Foreskin fibroblast (primary cell): ENCODE measurements at places on chromosomes 6 and 20.
A peak's percentile ranks its signal among the peaks of the same experiment; 100 is the strongest.

- peak; percentile 70 for DNase-seq
Measured at GRCh38 chr6:147950623-147950987, 392.0 kb upstream of the SASH1 start.

DNA sequence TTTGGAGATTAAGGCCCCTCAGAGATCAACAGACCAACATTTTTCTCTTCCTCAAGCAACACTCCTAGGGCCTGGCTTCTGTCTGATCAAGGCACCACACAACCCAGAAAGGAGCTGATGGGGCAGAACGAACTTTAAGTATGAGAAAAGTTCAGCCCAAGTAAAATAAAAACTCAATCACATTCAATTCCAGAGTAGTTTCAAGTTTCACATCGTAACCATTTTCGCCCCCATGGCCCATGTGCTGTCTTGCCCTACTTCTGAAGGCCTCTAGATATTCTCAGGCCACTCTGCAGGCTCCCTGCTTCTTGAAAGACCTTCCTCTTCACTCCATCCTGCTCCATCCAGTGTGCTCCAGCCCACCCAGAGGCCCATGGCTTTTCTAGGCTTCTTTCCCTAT is 4.2 kb downstream of the IL17A start:
- no peak for DNase-seq

GRCh38 chr6:22544476-22544875 is 24.9 kb upstream of the HDGFL1 start:
- DNase-seq: no peak

DNA sequence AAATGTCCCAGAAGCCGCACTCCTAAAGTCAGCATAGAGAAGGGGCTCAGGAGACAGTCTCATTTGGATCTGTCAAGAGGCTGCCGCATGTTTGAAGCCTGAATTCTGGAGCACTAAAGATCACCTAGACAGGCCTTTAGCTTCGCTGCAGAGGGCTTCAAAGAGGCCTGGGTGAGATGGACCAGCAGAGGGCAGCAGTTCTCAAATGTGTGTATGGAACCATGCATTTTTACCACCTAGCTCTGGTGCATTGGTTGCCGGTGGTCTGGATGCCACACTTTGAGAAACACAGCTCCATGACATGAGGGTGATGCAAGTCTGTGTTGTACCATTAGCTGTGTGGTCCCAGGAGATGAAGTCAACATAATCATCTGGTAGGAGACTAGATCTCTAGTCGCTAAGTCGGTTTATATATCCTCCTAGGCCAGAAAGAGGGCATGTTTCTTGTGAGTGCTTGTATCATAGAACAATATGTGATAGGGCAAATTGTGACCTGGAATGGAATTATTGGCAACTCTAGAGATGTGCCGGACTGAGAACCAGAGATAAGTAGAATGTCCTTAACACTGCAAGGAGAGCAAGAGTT is 64.8 kb downstream of the KIAA0319 start:
- DNase-seq: peak; percentile 41

GRCh38 chr20:52622081-52622480 is 350.1 kb upstream of the TSHZ2 start:
- DNase-seq: no peak

- DNase-seq: peak; percentile 58
Measured at GRCh38 chr6:137217801-137218472, 1.2 kb downstream of the IFNGR1 start.

DNA sequence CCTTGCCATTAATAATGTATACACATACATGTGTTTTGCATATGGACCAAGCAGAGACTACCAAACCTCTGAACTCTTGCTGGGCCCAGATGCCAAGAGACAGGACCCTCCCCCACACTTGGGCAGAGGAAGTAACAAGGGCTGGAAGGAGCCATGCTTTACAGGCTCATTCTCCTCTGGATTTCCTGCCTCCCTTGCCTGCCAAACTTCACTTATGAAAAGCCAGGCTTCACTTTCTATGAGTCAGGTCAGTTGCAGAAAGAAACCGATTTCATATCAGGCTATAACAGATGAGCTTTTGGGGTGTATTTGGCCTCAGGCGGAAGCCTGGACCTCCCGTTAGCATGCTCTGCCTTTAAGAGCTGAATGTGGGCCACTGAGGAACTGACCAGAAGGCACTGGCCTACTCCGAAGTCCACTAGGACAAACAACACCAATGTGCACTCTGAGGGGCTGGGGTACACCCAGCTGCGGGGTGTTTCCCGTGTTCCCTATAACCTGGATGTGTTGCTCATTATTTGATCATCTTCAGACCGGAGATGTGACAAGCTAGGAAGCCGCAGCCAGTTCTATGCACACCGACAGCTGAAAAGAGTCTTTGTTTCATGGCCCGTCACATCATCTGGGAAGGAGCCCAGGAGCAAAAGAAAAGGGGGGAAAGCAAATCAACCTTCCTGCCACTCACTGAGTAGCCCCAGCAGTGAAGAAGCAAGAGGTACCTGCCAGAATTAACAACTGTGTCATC is 28.5 kb downstream of the HAO1 start:
- no peak for DNase-seq

- DNase-seq: no peak
Measured at GRCh38 chr6:117399924-117400323, 25.8 kb downstream of the ROS1 start.

- DNase-seq: no peak
Measured at GRCh38 chr20:32709632-32710121, 33.6 kb downstream of the COMMD7 start.

DNA sequence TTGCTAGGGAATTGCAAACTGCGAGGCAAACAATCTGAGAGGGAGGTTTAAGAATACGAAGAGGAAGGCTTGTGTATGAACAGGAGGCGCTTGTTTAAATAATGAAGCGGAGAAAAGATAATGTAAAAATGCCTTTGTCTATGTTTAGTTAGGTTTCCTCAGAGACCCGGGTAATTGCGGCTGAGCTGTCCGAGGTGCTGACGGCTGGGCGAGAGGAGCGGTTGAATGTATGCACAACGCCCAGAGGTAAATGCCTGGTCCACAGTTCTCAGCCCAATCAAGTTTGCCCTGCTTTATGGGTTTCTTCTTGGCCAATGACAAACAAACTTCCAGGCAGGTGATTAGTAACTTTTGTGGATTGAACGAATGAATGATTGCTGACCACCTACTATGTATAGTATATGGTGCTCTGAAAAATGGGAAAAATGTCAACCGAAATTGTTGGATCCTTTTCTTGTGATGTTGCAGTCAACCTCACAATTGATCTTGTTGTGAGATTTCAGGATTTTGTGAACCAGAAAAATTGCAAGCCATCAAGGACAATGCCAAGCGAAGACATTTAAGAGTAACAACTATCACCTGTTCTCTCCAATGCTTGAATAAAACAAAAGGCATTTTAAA is 38.3 kb upstream of the SLC32A1 start:
- DNase-seq: peak; percentile 38

GRCh38 chr6:84688141-84688873 is 76.1 kb downstream of the TBX18 start:
- peak; percentile 51 for DNase-seq

DNA sequence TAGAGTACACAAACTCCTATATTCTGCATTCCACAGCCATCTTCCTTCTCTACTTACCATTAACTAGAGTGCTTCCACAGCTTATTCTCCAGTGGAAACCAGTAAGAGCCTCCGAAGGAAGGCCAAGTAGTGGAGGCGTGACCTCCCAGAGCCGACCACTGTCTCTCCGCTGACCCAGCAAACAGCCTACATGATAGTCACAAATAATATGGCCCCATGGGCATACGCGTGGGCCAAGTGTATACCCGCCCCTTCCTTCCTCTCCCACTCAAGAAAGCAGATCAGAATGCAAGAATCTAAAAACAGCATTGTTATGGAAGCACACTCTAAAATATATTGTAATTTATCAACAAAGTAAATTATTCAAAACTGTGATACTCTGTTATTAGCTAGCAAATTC is 526.6 kb upstream of the JARID2 start:
- DNase-seq: no peak

- DNase-seq: no peak
Measured at GRCh38 chr20:21230686-21231085, 72.4 kb upstream of the XRN2 start.

GRCh38 chr6:161549977-161550655 is 276.3 kb upstream of the AGPAT4 start:
- DNase-seq: no peak

GRCh38 chr20:53643031-53643832 is 49.6 kb upstream of the ZNF217 start:
- peak; percentile 74 for DNase-seq

GRCh38 chr20:54023406-54023805 is 47.0 kb downstream of the BCAS1 start:
- DNase-seq: no peak

GRCh38 chr6:56541741-56542360 is 100.8 kb downstream of the DST start:
- no peak for DNase-seq

DNA sequence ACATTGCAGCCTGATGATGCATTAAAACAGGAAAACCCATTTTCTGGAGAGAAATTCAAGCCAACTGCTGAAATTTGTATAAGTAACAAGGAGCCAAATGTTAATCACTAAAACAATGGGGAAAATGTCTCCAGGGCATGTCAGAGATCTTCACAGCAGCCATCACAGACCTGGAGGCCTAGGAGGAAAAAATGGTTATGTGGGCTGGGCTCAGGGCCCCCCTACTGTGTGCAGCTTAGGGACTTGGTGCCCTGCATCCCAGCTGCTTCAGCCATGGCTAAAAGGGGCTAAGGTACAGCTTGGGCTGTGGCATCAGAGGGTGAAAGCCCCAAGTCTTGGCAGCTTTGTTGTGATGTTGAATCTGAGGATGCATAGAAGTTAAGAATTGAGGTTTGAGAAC is 479.8 kb downstream of the BCKDHB start:
- no peak for DNase-seq

DNA sequence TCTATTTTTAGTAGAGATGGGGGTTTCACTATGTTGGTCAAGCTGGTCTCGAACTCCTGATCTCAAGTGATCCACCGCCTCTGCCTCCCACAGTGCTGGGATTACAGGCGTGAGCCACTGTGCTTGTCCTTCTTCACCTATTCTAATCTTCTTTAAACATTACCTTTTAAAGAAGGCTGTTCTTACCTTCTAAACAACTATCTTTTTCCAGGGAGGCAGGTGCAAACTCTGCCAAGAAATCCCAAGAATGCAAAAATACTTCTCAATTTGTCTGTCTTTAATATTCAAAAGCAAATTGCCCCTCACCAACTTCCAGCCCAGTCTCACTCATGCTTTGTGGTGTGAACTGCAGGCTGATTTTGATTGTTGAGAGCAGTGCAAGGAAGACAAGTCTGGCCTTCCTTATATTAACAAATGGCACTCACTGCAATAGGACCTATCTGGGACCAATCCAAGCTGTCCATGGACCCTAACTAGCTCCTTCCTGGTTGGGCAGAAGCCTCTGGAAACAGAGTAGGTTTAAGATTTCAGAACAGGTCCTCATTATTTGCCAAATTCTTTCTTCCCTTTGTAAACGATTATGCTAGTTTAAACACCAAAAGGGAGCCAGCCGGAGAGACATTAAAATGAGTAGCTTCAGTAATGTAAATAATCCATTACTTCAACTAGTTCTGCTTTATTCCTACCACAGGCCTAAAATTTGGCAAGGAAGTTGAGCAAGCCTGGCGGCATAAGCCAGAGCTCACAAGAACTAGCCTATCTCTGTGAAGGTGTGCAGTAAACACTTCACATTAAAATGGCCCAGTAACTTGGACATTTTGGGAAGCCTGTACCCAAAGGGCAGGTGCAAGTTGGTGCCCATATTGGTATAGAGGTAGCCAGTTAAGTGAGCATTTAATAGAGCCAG is 1.6 kb downstream of the SCAND1 start:
- DNase-seq: peak; percentile 41

DNA sequence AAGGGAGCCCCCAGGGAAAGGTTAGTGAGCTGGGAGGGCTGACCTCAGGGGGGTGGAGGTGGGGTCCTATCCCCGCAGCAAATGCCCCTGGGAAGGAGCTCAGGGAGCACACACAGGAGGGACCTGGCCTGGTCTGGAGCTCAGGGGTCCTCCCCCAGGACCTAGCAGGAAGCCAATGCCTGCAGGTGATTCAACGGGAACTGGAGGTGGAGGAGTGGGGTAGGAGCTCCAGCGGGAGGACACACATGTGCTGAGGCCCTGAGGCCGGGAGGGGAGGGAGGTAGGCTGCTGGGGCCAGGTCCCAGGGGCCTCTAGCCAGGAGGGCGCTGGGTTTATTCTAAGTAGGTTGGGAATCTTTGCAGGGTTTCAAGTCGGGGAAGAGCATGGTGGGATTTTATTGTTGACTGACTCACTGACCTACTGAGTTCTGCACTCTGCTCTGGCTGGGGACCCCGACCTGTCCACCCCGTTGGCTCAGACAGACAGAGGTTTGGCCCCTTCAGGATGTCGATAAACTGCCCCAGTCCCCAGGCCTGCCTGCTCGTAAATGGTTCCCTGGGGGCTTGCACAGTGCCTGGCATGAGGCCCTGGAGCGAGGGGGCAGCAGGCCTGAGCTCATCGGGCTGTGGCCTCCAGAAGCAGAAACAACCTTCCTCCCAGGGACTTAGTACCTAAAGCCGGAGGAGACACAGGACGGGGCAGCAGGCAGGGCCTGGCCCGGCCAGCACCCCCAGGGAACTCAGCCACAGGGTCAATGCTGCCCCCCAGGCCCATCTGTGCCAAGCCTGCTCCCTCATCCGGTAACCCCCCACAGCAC is 62.3 kb downstream of the RIPOR3 start:
- no peak for DNase-seq

DNA sequence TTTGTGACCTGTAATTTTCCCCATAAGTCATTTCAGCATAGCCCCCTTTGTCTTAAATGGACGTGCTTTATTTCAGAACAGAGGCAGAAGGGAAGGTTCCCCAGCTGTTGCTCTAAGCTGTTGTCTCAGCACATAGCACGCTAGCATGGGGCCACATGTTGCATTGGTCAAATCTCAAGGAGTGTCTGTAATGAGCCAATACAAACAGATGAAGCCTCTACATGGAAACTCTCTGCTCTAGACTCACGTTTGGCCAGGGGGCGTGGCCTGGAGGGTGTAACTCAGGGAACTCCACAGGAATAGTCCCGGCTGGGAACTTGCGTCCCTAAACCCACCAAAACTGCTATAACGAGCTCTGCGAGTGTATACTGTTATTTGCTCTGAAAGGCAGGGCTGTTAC is 35.2 kb upstream of the SLC22A2 start:
- DNase-seq: no peak

DNA sequence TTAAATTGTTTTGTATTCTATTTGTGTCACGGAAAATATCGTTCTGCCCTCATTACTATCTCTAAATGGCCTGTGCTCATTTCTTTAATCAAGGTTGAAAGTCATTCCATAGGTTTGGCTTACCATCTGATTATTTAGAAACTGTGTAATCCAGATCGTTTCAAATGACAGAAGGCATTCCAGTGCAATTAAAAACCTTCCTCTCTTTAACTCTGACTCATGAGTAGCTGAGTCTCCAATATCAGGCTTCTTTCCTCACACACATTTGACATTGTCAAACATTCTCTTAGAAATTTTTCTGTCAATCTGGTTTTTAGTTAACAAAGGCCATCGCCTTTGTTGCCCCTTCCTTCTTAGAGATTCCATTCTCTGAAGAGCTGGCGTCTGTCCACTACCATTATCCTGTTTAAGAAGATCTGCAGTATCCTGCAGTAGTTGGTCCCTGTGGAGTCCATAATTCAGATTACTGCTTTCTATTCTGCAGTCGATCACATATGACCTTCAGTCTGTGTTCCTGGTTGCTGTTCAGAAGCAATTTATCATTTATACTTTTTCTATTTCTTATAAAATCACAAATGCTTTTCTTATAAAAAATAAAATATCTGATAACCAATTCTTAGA is 3.9 kb upstream of the TRDN start:
- no peak for DNase-seq
